Activated T-cell treated with anti-CD3 and anti-CD28 coated beads, Interleukin-2, amount 50 U/mL, for 24 hours (primary cell): ENCODE measurements at places on chromosomes 1 and 21.

DNA sequence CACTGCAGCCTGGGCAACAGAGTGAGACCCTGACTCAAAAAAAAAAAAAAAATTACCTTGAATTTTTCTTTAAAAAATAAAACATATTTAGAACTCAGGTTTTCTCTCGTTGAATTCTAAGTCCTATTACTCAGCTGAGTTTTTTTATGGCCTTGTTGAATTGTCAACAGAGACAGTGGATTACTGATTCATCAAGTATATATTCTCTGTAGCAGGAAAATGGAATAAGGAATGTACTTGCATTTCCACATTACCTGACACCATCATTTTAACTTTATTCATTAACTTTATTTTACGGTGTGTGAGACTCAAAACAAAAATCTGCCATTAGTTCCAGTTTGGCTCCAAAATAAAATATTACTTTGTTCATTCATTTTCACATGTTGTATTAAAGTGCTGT is 53.8 kb upstream of the APP start:
- no peak overlapping the region for H3K4me3 ChIP-seq
- no peak for DNase-seq
- no peak overlapping the region for H3K27ac ChIP-seq
- peaks cover 2% of the 10 kb centered on the region for H3K27me3 ChIP-seq
- no peaks in the 10 kb centered on the region for H3K36me3 ChIP-seq

DNA sequence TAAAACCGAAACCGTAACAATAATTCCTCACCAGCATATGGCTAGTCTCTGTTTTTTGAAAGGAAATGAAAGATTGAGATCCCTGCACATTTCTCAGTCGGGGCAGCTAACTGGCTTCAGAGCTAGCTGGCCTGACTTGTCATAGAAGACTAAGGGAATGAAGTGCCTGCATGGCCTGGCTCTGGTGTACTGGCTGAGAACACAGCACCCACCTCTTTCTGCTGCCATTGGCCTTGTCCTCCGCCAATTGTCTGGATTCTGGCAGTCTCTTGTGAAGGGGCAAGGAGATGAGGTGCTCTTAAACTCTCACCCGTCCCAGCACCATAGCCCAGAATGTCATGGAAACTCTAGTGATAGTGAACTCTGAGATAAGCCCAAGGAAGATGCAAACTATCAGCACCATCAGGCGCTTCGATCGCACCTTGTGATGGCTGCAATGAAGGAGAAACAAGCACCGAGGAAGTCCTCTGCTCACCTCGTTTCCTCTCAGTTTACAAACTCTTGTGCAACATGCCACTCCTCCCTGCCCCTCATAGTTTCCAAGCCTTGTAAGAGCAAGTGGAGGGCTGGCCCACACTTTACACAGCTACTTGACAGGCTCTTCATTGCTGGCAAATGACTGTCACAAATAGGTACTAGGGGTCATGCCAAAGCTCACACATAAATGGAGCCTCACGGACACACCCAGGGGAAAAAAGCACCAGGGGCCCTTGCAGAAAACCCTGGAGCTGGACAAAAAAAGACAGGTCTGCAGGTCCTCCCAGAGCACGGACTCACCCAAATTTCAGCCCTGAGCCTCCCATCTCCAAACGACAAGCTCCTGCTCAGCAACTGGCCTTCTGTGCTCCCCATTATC is 16.4 kb downstream of the INPP5B start:
- H3K27me3 ChIP-seq = no peaks in the 10 kb centered on the region
- H3K27ac ChIP-seq = peak overlapping the region; percentile 91
- H3K36me3 ChIP-seq = peaks cover 24% of the 10 kb centered on the region

- H3K27me3 ChIP-seq = no peaks in the 10 kb centered on the region
- peak overlapping the region; percentile 72 for H3K27ac ChIP-seq
- H3K36me3 ChIP-seq = peaks cover 76% of the 10 kb centered on the region
- no peak for DNase-seq
- no peak overlapping the region for H3K4me3 ChIP-seq
Observed at GRCh38 chr1:8367571-8368194, 49.8 kb downstream of the SLC45A1 start.

DNA sequence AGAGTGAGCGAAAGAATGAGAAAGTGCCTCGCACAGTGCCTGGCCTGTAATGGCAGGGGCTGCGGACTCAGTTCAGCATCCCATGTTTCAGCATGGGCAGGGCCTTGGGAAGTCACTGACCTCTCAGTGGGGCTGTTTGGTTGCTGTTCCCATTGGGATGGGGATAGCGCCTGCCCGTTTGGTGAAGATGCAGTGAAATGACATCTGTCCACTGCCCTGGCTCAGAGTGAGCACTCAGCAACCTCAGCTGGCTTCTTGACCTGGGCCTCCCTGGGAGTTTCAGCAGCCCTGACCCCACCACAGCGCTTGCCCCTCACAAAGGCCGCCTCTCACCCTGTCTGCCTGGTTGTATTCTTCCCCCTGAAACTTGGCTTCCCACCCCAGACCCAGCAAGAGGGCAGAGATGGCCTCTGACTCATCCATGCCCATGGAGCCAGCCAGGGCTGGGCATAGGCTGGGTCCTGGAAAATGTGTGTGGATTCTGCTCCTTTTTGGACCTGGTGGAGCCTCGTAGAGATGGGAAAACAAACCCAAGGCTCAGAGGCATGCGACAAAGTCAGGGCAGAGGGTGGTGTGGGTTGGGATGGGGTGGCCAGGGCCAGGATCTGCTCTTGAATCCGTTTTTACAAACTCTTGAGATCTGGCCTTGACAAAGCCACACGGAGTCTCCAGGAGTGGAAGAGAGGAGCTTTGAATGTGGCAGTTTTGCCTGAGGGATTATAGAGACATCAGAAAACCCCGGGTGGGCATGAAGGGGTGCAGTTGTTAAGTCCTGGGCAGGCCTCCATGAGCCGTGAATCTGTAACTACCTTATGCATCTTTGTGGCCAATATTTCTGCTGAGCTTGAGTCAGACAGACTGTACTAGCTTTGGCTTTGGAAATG is 1.2 kb downstream of the XKR8 start:
- H3K36me3 ChIP-seq = peaks cover 24% of the 10 kb centered on the region
- peak overlapping the region; percentile 80 for H3K4me3 ChIP-seq
- H3K27ac ChIP-seq = peak overlapping the region; percentile 66
- no peaks in the 10 kb centered on the region for H3K27me3 ChIP-seq
- H3K4me1 ChIP-seq = peaks cover 23% of the 10 kb centered on the region

- DNase-seq = no peak
- H3K36me3 ChIP-seq = peaks cover 2% of the 10 kb centered on the region
- H3K4me1 ChIP-seq = peaks cover 17% of the 10 kb centered on the region
- H3K27me3 ChIP-seq = no peaks in the 10 kb centered on the region
Observed at GRCh38 chr1:194279975-194280374, 1093.6 kb upstream of the B3GALT2 start.

GRCh38 chr1:148318123-148318903 is 164.8 kb downstream of the PPIAL4G start:
- peak; percentile 66 for DNase-seq
- peak overlapping the region; percentile 78 for H3K4me3 ChIP-seq
- peaks cover 19% of the 10 kb centered on the region for H3K27me3 ChIP-seq
- H3K4me1 ChIP-seq = peaks cover 33% of the 10 kb centered on the region
- no peaks in the 10 kb centered on the region for H3K36me3 ChIP-seq
- peak overlapping the region; percentile 92 for H3K27ac ChIP-seq

DNA sequence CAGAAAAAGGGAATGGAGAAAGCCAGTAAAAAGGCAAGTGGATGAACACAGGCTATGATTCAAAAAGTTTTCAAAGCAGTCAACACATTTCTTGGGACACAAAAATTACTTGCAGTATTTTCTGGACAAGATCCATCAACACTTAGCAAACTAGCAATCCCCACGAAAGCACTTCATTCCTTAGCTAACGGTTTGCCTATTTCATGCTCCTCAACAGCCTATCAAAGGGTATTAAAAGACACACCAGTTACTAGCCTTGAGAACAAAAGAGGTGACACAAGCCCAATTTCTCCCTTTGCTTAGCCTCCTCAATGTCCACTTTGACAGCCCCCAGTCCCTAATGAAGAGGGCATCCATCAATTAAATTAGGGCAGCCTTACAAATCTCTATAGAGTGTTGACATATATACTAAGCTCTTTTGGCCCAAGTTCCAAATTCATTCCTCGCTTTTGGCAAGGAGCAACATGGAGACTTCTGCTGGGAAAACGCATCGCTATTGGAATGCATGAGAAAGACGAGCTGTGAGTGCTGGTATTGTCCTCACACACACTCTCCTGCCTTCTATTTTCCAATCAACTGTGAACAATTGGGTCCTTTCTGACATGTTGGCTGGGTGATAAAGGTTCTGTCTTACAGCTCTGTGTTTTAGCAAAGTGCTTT is 180.0 kb downstream of the TNR start:
- no peak overlapping the region for H3K27ac ChIP-seq
- no peaks in the 10 kb centered on the region for H3K4me1 ChIP-seq
- no peaks in the 10 kb centered on the region for H3K36me3 ChIP-seq
- H3K4me3 ChIP-seq = no peak overlapping the region
- DNase-seq = no peak

DNA sequence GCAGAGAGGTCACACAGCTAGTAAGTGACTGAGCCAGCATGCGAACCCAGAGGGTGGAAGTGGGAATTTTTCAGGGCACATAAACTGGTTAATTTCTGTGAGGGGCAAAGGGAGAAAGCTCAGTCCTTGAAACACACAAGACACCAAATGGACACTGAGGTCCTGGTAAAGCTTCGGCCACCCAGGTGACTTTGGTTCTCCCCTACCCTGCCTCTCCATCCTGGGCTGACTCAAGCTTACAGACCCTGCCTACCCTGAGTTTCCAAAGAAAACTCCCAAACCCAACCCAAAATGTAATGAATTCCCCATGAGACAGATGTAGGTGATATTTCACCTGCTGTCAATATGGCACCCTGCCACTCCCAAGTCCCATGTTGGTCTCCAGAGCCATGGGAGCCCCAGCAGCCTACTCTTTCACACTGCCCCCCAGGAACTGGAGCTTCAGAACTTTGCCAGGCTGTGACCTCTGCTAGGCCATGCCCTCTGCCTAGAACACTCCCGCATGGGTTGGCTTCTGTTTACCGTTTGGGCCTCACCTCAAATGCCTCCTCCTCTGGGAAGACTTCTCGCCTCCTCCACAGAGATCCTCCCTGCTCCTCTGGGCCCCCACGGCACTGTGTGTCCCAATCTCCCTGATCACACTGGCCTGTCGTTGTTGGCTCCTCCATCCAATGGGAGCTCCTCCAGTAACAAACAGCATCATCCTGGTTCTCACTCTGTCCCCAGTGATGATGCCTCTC is 3.7 kb upstream of the LRP8 start:
- no peak overlapping the region for H3K27ac ChIP-seq
- DNase-seq = peak; percentile 13
- H3K4me1 ChIP-seq = peaks cover 11% of the 10 kb centered on the region
- peaks cover 8% of the 10 kb centered on the region for H3K36me3 ChIP-seq

- peaks cover 2% of the 10 kb centered on the region for H3K27me3 ChIP-seq
- H3K27ac ChIP-seq = no peak overlapping the region
- no peak overlapping the region for H3K4me3 ChIP-seq
- H3K4me1 ChIP-seq = peaks cover 2% of the 10 kb centered on the region
Observed at GRCh38 chr1:114008993-114009392, 29.7 kb downstream of the OLFML3 start.

- no peak overlapping the region for H3K27ac ChIP-seq
- H3K4me3 ChIP-seq = no peak overlapping the region
- DNase-seq = no peak
Observed at GRCh38 chr1:232179896-232180778, 449.8 kb downstream of the SIPA1L2 start.

DNA sequence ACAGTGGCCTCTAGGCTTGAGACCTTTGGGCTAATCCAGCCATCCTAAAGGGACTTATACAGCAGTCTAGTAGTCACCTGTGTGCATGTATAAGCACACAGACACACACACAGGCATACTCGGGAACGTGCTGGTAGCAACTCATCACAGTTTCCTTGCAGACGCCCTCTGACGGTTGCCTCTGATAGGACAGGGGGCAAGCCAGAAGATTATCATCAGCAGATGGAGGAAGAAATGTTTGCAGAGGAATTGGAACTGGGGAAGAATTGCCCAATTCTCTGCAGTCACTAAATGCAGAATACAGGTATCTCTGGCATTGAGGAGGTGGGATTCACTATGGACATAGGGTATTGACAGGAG is 222.2 kb downstream of the C1orf94 start:
- H3K36me3 ChIP-seq = no peaks in the 10 kb centered on the region
- no peak for DNase-seq
- no peak overlapping the region for H3K27ac ChIP-seq
- H3K4me3 ChIP-seq = no peak overlapping the region
- H3K27me3 ChIP-seq = peaks cover 19% of the 10 kb centered on the region

- no peaks in the 10 kb centered on the region for H3K36me3 ChIP-seq
- DNase-seq = no peak
- H3K27me3 ChIP-seq = peaks cover 26% of the 10 kb centered on the region
- no peak overlapping the region for H3K4me3 ChIP-seq
Observed at GRCh38 chr1:247552231-247552630, 3.3 kb downstream of the GCSAML start.

- H3K4me3 ChIP-seq = no peak overlapping the region
- no peaks in the 10 kb centered on the region for H3K36me3 ChIP-seq
- no peak for DNase-seq
- H3K4me1 ChIP-seq = no peaks in the 10 kb centered on the region
- H3K27ac ChIP-seq = no peak overlapping the region
Observed at GRCh38 chr1:48947761-48948537, 171.3 kb upstream of the BEND5 start.

GRCh38 chr1:184329962-184330868 is 56.6 kb upstream of the C1orf21 start:
- H3K27me3 ChIP-seq = peaks cover 16% of the 10 kb centered on the region
- no peaks in the 10 kb centered on the region for H3K4me1 ChIP-seq
- no peak overlapping the region for H3K27ac ChIP-seq
- no peaks in the 10 kb centered on the region for H3K36me3 ChIP-seq
- no peak for DNase-seq
- no peak overlapping the region for H3K4me3 ChIP-seq

GRCh38 chr1:213017447-213018273 is 2.0 kb upstream of the ANGEL2 start:
- no peak overlapping the region for H3K27ac ChIP-seq
- no peak overlapping the region for H3K4me3 ChIP-seq

DNA sequence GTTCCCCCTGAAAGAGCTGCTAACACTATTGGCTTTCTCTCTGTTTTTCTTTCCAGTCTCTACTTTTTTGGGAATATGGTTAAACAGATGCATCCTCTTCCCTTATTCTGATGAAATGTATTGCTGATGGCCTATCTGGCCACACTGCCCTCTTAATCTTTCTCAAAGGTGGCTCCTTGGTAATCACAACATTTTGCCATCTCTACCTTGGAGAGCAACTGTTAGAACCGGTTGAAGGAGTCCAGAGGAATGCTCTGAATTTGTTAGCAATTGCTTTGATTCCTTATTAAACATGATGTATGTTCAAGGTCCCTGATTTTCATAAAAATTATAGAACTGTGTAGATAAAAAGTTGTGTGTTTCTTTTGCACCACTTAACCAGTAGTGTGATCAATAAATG is 50.1 kb upstream of the ARID1A start:
- no peaks in the 10 kb centered on the region for H3K4me1 ChIP-seq
- H3K4me3 ChIP-seq = no peak overlapping the region
- H3K36me3 ChIP-seq = no peaks in the 10 kb centered on the region
- H3K27ac ChIP-seq = no peak overlapping the region
- DNase-seq = no peak
- no peaks in the 10 kb centered on the region for H3K27me3 ChIP-seq

- peaks cover 51% of the 10 kb centered on the region for H3K4me1 ChIP-seq
- H3K4me3 ChIP-seq = no peak overlapping the region
- no peaks in the 10 kb centered on the region for H3K36me3 ChIP-seq
- peaks cover 76% of the 10 kb centered on the region for H3K27me3 ChIP-seq
- peak; percentile 36 for DNase-seq
- H3K27ac ChIP-seq = no peak overlapping the region
Observed at GRCh38 chr21:46060596-46061061, 37.3 kb upstream of the COL6A2 start.
